Stimulated activated CD4-positive, alpha-beta T cell treated with anti-CD3 and anti-CD28 coated beads, TNF-alpha, amount 100 ng/mL, for 48 hours (primary cell): ENCODE measurements at places on chromosomes 5 and 9.

DNA sequence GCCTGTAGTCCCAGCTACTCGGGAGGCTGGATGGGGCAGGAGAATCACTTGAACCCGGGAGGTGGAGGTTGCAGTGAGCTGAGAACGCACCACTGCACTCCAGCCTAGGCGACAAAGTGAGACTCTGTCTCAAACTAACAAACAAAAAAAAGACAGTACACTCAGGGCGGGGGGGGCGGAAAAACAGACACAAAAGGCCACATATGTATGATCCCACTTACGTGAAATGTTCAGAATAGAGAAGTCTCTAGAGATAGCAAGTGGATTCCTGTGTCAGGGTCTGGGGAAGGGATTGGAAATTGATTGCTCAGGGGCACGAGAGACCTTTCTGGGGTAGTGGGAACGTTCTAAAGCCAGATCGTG is 9.0 kb upstream of the LCN1 start:
- no peak for DNase-seq

GRCh38 chr5:83900306-83900705 is 179.7 kb upstream of the HAPLN1 start:
- DNase-seq = no peak

- no peak for DNase-seq
These were observed 142.5 kb downstream of the CDH12 start for GRCh38 chr5:22710660-22711059.

GRCh38 chr5:101720033-101720432 is 576.1 kb downstream of the SLCO4C1 start:
- DNase-seq = no peak

DNA sequence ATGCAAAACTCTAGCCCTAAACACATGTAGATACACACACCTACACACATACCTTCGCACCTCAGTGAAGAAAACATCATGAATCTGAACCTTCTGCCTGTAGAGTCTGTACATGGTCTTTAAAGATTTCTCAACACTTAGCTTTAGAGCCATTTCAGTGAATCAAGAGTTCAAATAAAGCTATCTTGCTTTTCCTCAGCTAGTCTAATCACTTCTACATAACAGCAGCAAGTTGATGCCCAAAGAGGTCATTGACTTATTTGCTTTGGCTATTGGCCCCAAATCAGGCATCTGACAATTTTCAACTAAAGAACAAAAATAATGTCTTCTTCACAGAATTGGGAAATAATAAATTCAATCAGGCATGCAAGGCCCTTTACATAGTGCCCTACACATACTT is 127.9 kb upstream of the SGCD start:
- DNase-seq = no peak

- no peak for DNase-seq
These were observed 42.9 kb upstream of the SPTLC1 start for GRCh38 chr9:92158097-92158601.

DNA sequence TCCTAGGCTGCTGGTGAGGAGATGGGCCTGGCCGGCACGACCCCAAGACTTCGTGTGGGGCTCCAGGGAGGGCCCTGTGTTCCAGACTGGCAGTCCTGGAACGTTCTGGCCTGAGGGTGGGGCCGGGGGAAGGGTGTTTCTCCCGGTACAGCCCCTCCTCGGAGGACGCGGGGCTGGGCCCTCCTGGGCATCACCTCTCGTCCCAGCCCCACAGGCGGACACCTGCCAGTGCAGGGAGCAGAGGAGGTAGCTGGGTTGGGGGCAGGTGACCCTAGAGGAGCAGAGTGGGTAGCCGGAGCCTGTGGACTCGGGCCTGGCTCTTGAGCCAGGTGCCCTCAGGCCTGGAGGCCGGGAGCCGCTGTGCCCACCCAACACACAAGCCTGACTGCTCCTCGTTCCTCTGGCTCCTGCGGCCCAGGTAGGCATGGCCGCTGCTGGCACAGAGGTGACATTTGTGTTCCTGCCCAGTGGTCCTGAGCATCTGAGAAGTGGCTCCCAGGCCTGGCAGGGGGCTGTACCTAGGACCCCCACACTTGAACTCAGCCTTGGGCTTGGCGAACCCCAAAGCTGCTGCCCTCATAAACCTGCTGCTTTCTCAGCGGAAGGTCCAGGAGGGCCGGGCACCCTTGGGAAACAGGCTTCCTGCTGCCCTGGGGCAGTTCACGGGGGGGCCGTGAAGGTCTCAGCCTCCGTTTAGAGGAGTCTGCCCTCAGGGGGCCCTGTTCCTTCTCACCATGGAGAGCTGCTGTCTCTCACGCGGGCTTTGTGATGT is 817 bp downstream of the SLC6A19 start:
- no peak for DNase-seq

DNA sequence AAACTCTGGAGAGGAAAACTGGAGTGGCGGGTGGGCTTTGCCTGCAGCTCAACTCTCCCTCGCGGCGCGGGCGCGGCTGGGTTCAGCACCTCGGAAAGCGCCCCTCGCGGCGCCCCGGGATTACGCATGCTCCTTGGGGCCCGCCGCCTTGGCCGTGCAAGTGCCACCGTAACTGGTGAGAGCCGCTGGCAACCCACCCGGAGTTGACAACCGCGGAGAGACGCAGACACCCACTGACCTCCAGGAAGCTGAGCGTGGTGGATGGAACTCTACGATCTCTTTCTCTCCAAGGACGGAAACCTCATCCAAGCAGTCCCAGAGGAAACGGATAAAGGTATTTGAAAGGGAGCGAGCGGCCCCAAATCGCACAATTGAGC is 194 bp upstream of the RXFP3 start:
- peak; percentile 16 for DNase-seq

GRCh38 chr9:18478501-18479361 is 4.8 kb downstream of the ADAMTSL1 start:
- DNase-seq = no peak

DNA sequence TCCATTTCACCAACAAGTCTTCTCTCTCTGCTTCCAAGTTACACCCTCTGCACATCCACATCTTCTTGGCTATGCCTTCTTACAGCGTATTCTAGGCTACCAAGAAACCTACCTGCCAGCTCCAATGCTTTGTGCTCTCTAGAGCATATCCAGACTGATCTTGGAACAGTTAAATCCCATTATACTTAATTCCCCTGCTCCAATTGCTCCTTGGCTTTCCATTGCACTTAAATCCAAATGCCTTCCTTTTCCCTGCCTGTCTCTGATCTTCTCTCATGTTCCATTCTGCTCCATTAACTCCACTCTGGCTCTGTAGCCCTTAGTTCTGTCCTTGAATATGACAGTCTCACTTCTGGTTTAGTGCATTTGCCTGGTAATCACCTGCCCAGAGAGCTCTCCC is 322.4 kb downstream of the LRRC70 start:
- DNase-seq = no peak

GRCh38 chr9:19969721-19970120 is 180.9 kb upstream of the SLC24A2 start:
- no peak for DNase-seq

GRCh38 chr5:139631520-139632165 is 16.5 kb upstream of the CXXC5 start:
- DNase-seq = no peak
